CD4-positive, alpha-beta T cell treated with Interleukin-4 for 1 hour (primary cell): ENCODE measurements at places on chromosomes 4 and X.
A peak's percentile ranks its signal among the peaks of the same experiment; 100 is the strongest.

GRCh38 chrX:29466456-29466855, 748.9 kb upstream of the MAGEB2 start:
- DNase-seq: no peak

GRCh38 chrX:14902537-14902936, 29.3 kb downstream of the MOSPD2 start:
- no peak for DNase-seq

- no peak for DNase-seq
Measured at GRCh38 chr4:133186210-133186609, 37.1 kb downstream of the PCDH10 start.

- DNase-seq: no peak
Measured at GRCh38 chrX:54043541-54044125, 640 bp downstream of the PHF8 start.

DNA sequence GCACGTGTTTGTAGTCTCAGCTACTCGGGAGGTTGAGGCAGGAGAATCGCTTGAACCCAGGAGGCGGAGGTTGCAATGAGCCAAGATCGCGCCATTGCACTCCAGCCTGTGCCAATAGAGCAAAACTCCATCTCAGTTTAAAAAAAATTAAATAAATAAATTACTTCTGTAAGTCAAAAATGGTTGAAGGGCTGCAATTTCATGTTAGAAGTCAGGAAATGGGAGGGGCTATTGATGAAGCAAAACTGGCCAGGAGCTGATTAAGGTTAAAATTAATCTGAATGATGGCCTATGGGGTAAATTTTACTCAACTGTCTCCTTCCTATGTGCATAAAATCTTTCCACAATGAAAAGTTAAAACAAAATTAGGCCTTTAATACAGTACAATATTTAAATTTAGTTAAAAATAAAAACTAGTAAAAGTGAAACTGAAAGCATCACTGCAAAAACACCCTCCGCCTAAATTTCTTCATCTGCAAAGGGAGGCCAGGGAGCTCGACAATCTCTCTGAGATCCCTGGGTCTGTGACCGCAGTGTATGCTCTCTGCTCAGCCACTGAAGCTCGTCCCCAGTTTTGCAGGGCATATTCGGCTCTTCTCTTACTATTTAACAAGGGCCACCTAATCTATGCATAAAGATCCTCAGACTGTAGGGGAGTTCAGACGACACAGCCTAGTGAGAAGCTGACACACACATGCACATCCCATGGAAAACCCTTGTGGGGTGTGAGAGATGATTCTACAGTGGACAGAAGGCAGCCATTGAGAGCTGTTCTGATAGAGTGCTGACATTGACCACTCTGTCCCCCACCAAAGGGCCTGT, 57.2 kb downstream of the IRF2 start:
- peak; percentile 28 for DNase-seq

- DNase-seq: no peak
Measured at GRCh38 chr4:40515398-40516293, 114.0 kb downstream of the RBM47 start.

DNA sequence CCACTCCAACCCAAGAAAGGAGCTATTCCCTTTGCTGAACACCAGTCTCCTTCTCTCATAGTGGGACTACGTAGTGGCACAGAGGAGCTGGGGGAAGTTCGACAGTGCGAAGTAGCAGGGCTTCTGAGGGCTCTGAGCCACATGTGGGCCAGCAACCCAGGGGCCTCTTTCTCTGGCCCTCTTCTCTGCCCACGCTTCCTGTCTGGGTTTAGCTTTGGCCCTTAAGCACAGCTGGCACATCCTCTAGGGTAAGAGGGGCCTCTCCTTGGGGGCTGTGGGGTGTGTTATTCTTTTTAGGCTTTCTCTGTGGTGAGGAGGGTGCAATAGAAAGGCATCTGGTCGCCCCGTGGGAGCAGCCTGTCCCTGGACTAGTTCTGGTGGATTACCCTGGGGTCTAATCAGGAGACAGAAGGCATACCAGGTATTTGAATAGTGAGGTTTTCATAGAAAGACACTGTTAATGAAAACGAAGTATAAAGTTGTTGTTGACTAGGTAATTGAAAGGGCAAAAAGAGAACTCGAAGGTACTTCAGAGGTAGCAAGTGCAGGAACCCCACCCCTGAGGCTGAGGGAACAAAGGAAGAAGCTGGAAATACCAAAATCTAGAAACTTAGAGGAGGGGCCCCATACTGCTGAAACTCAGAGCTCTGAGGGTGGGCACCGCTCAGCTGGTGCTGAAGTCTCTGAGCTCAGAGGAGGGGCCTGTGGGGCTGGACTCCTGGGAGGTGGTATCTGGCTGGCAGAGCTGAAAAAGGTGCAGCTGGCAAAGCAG, 151.9 kb upstream of the RPS6KA3 start:
- no peak for DNase-seq

- peak; percentile 21 for DNase-seq
Measured at GRCh38 chr4:186297013-186297645, 31.1 kb downstream of the F11 start.

DNA sequence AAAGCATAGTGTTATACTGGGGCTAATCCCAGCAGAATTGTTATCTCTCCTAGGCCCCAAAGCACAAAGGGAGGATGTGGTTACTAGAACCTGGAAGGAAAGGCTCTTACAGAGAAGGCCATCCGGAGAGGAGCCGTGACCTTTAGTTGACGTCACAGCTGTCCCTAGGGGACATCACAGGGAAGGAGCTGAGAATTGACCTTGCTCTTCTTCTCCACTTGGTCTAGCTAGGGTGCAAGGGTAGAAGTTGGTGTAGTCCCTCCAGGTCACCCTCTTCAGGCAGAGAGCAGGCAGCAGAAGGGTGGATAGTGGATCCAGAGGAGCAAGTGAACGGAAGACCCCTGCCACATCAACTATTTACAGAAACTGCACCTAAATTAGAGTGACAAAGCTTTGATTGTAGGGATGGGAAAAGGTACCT, 22.8 kb upstream of the FGF2 start:
- DNase-seq: no peak

DNA sequence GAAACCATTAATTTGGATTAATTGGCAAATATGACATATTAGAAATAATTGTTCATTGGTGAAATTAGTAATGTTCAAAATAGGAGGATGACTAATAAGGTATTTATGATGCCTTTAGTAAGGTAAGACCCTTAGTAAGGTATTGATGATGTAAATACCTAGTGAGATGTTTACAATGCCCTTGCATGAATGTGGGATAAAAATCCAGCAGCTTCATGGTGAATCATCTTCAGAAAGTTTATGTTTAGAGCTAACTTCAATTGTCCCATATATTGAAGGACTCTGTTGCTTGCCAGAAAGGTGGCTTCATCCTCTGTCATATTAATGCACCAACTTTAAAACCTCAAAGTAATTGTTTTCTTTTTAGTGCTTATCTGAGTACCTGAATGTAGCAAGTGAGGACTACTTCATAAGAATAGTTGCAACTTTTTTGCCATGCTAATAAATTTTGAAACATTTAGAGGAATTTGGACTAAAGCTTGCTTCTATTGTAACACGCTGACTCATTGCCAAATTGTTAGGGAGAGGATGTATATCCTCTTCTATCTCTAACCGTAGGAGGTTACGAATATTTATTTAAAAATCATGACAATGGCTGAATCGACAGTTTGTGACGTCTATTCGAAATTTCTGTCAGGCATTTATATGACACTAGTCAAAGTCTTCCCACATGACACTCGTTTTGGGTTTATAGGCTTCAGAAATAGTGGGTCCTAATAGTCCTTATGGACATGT, 174.1 kb upstream of the HS3ST1 start:
- no peak for DNase-seq

DNA sequence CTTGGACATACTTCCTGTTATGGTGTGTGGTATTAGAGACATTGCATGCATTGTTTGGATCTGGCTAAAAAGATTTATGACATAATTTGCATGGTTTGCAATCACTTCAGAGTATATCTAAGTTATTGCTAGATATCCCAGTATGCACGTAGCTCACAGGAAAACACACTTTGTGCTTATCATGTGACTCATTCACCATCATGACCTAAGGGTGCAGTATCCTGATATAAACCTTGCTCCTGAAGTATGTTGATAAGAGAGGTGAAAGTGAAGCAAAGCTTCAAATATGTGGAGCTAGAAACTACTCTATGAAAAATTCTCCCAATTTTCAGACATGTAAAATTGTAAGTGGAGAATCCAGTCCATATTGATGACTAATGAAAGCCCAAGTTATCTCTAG, 46.9 kb upstream of the GRXCR1 start:
- DNase-seq: no peak

DNA sequence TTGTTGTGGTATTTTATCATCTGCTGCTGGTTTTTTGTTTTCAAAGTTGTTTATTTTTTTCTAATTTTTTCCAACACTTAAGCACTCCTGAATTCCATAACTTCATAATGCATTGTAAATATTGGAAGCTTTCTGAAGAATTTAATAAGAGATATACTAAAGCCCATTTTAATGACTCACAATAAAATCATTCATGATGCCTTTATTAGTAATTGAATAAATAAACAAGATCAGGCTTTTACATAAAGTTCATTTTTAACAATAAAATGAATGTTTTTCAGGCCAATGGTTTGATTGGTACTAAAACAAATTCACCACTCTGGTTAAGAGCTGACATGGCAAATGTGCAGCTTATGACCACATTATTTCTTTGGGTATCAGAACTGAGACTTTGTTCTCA, 408.2 kb upstream of the SMIM31 start:
- DNase-seq: no peak

DNA sequence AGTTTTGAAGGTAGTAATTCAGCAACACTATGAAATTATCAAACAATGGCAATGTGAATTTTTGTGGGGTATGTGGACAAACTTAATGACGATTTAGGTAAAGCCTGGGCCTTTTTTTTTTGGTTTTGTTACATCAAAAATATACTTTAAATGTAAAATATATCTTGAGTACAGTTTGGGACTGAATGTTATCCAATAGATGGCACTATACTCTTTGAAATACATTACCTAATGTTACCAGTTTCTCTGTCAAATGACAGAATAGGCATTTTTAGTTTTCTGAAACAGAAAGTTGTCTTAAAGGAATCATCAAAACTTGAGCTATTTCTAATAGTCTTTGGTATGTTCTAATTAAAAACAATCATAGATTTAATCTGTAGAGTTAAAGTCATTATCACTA, 1651.9 kb downstream of the C4orf33 start:
- no peak for DNase-seq

GRCh38 chrX:130340271-130340670, 552 bp downstream of the SLC25A14 start:
- DNase-seq: no peak

- DNase-seq: no peak
Measured at GRCh38 chr4:125741825-125742452, 427.2 kb downstream of the FAT4 start.

DNA sequence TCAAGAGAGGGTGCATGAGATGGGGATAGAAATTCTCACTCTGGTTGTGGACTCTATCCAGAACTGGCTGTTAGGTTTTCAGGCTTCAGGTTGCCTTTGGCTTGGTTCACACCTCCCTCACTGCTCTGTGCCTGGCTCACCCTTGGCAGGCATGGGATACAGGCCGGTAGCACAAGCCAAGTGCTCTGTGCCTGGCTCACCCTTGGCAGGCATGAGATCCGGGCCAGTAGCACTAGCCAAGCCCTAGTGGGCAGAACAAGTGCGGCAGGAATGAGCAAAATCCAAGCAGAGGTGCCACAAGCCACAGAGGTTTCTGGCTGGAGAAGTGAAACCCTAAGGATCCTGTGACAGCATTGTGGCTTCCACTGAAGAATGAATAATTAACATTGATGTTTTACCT, 1642.3 kb downstream of the C4orf33 start:
- DNase-seq: no peak

DNA sequence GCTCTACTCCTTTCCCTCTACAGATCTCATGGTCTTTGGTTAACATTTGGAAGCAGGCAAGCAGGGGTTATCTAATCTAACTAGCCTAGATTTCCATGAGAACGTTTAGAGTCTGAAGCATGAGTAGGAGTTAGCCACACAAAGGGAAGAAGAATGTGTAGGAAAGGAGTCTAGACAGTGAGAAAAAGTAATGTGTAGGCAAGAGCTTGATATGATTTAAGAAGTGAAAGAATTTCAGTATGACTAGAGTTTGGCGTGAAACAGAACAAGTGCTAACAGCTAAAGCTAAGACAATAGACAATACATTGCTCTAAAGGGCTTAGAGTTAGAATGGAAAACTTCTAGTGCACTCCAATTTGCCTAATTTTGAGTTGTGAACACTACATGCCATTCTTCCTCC, 10.8 kb downstream of the CXCL8 start:
- DNase-seq: no peak

GRCh38 chr4:109389369-109390114, 44.1 kb upstream of the SEC24B start:
- DNase-seq: no peak

DNA sequence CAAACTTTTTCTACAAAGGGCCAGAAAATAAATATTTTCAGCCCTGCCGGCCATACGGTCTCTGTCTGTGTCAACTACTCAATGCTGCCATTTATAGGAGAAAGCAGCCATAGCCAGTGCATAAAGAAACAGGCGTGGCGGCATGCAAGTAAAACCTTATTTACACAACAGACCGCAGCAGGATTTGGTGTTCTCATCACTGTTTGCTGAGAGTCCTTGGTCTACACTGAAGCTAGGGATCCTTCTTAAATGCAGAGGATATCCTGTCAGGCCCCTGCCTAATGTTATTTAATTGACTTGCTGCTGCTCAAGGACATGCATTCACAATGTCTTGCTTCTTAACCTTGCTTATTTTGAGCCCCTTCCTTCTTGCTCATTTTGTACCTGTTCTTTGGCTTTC, 54.7 kb downstream of the CPE start:
- DNase-seq: no peak

DNA sequence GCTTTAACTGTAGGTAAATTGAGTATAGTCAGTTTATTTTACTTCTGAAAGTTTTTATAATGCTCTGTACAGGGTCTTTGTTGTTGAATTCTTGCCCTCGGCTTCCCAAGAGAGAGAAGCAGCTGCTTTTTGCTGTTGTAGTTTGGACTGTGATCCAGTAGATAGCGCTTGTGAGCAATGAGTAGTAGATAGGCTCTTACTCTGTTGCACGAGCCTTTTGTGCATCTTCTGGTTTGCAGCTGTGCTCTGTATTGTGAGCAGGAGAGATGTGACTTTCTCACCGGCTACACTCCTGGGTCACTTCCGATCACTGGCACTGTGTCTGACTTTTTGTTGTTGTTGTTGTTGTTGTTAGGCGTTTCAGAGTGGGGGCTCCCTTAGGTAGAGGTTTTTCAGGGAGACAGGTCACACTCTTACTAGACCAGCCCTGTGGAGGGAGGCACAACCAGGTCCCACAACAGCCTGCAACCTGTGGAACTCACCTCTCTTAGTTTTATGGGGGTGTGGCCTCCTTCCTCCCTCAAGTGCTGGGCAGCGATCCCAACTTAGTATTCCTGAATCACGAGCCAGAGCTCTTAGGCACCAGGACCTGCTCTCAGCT, 822.1 kb upstream of the GALNTL6 start:
- no peak for DNase-seq

DNA sequence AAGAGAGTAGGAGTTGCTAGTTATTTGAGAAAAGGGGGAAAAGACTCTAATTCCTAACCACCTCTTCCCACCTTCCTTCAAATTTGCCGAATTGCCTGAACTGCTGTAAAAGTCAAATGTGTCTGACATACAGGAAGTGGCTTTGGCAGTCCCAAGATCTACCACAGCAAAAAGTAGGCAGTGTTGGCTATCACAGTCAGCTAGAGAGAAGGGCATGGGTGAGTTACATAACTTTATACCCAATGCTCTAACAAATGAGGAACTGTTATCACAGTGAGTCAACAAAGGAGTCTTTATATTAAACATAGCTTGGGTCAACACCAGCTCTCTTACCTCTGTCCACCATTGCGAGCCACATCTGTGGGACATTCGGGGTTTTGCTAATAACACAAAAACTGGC, 2.4 kb upstream of the MBNL3 start:
- DNase-seq: peak; percentile 57
